ENCODE measurements at places on chromosomes 6 and 20.

DNA sequence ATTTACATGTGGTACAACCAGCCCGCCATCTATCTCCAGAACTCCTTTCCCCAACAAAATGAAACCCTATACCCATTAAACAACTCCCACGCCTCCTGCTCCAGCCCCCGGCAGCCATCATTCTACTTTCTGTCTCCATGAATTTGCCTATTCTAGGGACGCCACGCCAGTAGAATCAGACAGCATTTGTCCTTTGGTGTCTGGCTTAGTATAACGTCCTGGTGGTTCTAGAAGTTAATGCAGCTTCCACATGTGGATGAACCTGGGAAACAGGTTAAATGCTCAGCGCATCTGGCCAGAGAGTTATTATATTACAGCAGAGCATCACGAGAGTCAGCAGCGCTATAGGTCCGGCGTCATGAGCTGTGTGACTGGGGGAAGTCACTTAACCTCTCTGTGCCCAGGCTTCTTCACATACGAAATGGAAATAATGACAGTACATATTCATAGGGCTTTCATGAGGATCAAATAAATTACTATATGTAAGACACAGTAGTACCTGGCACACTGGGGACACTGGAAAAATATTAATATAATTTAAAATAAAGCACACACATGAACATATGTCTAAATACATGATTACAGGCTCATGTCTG, 178.7 kb upstream of the TAB2 start:
- DNase-seq = no peak

- DNase-seq = no peak
Measured at GRCh38 chr20:2768632-2769015, 31.8 kb downstream of the CPXM1 start.

DNA sequence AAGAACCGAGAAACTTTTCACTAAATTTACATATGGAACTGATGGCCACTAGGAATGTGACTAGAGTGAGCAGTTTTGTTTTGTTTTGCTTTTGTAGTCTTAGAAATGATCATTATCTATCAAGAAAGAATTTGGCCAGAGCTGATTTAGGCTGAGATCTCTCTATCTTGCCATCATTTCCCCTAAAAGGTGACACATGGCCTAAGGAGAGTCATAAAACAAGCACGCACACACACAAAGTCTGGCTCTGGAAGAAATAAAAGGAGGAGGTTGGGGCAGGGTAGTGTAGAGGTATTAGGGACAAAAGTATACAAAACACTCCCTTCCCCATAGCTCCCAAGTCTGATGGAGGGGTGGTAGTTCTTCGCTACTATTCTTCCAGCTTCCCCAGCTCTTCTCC, 56.4 kb downstream of the RIPOR2 start:
- DNase-seq = no peak

DNA sequence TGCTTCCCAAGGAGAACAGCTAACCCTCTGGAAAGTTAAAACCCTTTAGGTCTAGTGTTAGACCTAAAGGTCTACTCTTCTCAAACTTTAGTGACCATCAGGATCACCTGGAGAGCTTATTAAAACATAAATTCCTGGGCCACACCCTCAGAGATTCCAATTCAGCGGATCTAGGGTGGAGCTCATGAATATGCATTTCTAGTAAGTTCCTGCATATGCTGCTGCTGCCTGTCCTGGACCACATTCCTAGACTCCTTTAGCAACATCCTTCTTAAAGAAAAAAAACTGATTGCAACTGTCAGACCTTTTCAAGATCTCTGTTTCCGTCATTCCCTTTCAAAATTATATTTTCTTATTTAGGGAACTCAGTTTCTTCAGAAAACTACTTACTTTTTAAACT, 31.2 kb downstream of the SNAP25 start:
- DNase-seq = no peak

DNA sequence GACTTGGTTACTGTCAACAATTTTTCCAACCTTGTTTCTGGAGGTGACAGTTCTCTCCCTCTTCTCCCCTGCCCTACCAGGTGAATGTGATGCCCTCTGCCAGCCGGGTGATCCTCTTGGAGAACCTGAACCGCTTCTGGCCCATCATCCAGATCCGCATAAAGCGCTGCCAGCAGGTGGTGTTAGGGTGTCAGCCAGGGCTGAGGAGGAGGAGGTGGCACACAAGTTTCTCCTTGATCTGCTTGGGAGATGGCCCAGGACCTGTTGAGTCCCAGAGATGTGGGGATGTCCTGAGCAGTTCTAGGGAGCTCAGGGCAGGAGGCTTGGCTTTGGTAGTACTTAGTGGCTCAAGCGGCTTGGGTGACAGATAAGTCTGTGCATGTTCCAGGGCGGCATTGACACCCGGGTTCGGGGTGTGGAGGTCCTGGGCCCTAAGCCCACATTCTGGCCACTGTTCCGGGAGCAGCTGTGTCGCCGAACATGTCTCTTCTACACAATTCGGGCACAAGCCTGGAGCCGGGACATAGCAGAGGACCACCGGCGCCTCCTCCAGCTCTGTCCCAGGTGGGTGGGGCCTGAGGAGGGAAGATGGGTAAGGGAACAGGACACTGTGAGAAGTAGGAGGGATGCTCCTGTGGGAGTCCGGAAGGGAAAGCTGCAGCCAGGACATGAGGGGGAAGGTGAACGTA, 21.2 kb downstream of the CUL9 start:
- no peak for DNase-seq

DNA sequence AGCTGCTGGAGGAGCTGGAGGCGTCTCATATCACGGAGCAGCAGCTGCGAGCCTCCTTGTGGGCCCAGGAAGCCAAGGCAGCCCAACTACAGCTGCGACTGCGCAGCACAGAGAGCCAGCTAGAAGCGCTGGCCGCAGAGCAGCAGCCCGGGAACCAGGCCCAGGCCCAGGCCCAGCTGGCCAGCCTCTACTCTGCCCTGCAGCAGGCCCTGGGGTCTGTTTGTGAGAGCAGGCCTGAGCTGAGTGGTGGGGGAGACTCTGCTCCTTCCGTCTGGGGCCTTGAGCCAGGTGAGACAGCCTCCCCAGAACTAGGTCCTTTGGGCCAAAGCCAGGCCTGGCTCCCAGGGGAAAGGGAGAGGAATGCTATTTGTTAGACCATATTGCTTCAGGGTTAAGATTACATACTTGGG, 31.7 kb downstream of the C20orf173 start:
- no peak for DNase-seq

DNA sequence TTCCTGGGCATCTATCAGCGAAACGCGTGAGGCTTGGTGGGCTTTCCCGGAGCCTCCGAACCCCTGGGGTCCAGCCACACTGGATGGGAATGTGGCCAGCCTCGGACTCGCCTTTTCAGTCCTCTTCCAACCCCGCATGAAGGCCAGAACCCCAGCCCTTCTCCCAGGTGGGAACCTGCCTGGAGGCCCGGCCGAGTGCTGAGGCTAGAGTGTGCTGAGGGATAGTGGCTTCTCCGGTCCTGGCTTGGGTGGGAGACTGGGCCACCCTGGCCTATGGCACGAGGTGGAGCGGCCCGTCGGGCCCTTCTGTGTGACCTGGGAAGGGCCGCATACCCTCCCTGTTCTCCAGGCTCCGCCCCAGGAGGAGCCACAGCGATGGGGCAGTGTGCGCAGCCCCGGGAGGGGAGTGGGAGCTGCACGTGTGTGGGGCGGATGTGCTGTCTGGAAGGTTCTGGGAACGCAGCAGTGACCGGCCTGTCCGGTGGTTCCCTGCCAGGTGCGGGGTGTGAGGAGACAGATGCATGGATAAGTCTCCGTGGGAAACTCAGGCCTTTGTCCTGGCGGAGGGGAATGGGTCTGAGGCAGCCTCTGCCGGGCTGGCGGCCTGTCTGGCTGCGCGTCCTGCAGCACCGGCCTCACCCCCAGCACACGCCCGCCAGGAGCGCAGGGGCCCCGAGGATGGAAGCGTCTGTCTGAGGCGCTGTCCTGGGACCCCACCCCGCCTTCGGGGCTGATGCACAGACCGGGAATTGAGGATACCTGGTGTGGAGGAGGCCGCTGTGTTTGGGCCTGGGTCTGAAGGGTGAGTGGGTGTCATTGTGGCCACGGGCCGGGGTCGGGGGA, 1.1 kb upstream of the BHLHE23 start:
- no peak for DNase-seq

DNA sequence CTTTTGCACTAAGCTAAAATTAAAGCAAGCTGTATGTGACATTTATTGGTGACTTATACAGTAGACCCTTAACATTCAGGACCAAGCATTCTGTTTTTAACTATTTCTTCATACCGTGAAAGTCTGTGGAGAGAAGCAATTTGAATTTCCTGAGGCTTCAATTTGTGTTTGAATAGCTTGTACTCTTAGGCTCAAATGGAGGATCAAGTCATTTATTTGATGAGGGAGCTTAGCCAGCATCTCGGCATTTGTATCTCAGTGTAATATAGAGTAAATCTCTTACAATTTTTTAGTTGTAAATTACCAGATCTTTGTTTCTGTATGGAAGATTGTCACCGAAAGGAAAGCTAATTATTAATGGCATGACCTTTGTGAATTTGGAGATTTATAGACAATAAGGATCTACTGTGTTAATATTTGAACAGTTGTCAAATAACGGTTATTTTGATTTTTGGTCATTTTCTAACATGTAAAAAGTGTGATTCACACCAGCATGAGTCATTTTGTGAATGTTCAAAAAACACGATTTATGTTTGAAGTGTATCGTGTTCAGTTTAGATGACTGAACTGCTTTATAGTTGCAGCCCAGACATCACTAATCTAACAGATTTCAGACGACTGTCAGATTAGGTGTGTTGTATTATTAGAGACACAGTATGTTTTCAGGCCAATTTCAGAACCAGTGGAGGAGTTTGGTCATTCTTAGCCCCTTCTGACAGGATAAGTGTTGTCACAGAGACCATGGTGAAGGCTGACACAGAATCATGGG, 332.9 kb downstream of the CDKAL1 start:
- DNase-seq = no peak

GRCh38 chr6:24522228-24523176, 27.7 kb downstream of the ALDH5A1 start:
- DNase-seq = no peak

- no peak for DNase-seq
Measured at GRCh38 chr20:51371720-51372119, 170.8 kb downstream of the NFATC2 start.

DNA sequence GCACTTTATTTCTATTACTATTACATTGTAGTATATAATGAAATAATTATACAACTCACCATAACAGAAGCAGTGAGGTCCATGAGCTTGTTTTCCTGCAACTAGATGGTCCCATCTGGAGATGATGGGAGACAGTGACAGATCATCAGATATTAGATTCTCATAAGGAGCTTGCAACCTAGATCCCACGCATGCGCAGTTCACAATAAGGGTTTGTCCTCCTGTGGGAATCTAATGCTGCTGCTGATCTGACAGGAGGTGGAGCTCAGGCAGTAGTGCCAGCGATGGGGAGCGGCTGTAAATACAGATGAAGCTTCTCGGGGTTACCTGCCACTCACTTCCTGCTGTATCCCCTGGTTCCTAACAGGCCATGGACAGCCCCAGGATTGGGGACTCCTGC, 139.5 kb upstream of the TCF21 start:
- DNase-seq = no peak

GRCh38 chr6:12927746-12928145, 211.2 kb downstream of the PHACTR1 start:
- DNase-seq = no peak

DNA sequence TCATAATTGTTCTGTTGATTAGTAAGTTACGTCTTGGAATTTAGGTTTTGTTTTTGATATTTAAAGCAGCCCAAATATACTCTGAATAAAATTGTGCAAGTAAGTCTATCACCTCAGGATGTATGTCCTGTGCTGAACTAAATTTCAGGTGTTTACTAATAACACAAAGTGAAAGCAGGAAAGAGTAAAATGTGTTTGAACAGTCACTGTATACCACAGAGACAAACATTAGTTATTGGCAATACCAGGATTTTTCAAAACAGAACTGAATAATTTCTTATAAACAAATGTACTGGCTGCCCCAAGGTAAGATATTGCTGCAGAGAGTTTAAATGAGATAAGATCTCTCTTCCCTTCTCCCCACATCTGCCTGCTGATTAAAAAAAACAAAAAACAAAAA, 404.7 kb upstream of the RUNX2 start:
- no peak for DNase-seq

DNA sequence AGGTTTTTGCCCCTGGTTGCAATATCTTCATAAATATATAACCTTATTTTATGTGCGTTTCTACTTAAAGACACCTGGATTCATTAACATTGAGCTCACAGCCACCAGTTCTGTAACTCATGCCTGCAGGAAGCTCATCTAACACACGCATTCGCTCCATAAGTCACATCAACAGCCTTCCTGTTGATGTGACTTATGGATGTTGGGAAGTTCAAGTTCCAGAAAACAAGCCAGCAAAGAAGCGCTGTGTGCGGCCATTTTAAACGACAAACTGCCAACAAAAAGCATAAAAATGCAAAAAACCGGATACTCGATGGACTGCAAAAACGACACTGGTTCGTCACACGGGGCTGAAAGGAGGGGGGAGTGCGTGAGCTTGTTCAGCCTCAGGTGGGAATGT, 77.9 kb upstream of the NFATC2 start:
- no peak for DNase-seq

GRCh38 chr6:17336425-17336824, 55.3 kb downstream of the RBM24 start:
- DNase-seq = no peak

DNA sequence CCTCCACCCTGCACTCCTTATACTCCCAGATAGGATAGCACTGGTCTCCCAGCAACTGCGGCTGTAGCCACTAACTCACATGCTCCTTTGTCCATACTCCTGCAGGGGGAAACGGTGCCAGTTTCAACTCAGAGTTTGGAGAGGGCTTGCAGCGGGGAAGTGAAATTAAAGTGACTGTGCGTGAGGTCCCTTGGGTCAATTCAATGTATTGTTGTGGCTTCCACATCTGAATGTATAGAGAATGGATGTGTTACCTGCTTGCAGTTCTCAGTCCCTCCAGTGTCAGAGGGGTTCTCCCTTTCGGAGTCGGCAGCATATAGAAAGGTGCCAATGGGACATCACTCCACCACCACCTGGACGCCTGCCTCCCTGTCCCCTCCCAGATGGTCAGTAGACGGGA, 93.6 kb upstream of the CNKSR3 start:
- DNase-seq = no peak

DNA sequence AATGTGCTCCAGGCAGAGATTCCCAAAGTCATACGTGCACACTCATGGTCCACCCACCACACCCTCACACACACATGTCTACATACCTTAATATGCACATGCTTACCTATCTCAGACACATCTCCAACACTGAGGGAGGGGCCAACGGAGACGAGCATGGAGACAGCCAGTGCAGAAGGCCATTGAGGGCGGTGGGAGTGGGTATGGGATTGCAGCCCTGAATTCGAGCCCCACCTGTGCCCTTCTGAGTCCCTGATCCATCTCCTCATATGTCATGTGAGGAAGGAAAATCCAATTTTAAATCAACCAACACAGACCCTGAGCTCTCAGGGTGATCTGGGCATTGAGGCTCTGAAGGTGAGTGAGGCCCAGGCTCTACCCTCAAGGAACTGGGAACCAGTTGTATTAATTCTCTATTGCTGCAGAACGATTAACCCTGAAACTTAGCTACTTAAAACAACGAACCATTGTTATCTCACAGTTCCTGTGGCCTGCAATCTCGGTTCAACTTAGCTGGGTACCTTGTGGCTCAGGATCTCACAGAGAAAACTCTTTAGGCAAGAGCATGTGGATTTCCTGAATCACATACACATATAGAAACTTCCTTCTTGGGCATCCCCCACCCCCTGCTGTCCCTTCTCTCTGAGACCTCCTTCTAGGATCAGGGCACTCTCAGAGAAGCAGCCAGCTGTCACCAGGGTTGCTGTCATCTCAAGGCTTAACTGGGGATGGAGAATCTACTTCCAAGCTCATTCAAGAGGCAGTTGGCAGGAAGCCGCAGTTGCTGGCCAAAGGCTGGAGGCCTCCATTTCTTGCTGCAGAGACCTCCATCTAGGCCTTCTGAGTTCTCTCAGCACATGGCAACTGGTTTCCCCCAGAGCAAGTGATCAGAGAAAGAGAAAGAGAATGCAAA, 28.3 kb downstream of the GLP1R start:
- no peak for DNase-seq
